ENCODE measurements at places on chromosomes 3 and 15.

DNA sequence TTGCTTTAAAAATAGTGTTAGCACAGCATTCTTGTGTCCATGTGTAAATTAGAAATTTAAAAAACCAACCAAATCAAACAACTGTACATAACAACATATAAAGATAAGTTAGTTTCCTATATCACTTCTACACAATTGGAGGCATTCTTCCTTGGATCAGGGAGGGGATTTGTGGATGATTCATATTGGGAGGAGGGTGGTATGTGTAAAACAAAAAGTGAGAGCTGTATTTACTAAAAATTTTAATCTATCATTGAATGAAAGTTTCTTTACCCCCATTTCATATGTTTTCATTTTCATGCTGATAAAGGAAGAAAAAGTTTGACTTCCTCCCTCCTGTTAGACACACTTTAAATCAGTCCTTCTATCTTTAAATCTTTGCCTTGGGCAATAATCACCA is 325.0 kb downstream of the SATB1 start:
- no peak for DNase-seq

DNA sequence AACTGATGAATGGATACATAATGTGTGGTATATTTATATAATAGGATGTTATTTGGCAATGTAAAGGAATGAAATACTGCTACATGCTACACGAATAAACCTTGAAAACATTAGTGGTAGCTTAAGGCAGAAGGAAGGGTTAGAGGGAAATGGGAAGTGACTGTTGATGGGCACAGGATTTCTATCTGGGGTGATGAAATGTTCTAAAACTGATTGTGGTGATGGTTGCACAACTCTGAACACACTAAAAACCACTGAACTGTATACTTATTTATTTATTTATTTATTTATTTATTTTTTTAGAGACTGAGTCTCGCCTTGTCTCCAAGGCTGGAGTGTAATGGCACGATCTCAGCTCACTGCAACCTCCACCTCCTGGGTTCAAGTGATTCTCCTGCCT is 24.8 kb upstream of the SHISA5 start:
- no peak for DNase-seq

DNA sequence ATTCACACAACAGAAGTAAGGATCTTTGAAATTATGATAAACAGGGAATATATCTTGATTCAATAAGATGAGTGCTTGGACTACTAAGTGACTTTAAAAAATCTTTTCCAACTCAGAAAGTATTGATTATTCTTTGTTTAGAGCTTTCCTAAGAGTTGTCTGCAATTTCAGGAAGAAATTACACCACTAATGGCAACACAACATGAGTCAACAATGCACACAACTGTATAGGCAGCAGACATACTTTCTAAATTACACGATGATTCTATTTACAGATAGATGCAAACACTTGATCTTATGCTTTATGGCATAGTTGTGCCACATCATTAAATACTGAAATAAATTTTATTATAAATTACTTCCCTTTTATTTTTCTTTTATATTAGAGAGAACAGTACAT is 4.4 kb downstream of the NAA50 start:
- DNase-seq, result no peak

DNA sequence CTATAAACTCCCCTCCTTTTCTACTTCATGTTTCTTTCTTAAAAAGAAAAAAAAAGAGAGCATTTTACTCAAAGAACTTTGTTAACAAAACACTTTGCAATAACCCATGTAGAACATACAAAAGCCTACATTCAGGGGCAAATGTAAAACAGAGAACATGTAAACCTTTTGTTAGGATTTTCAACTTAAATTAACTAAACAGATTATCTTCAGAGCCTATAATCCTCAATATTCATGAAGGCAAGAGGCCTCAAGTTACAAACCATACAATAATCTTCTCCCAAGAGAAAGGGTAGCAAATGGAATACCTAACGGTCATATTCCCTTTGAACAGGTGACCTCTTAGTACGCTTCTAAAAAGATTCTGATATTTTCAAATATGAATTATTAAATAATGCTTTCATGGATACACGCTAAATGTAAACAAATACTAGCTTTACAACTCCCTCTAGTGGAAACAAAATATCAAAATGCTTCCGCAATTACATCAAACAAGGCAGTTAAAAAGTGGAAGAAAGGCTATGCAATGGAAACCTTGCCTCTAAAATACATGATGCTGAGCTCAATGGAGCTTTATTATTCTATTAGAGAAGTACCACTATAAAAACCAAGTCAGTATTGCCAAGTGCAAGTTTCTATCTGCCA is 9.9 kb downstream of the CEP152 start:
- no peak for DNase-seq

- DNase-seq, result no peak
These were observed 1.3 kb downstream of the RBPMS2 start for GRCh38 chr15:64774037-64774628.

GRCh38 chr3:30435861-30436331 is 170.5 kb upstream of the TGFBR2 start:
- no peak for DNase-seq

- no peak for DNase-seq
These were observed 198.2 kb upstream of the UBE2E2 start for GRCh38 chr3:23004971-23005370.

DNA sequence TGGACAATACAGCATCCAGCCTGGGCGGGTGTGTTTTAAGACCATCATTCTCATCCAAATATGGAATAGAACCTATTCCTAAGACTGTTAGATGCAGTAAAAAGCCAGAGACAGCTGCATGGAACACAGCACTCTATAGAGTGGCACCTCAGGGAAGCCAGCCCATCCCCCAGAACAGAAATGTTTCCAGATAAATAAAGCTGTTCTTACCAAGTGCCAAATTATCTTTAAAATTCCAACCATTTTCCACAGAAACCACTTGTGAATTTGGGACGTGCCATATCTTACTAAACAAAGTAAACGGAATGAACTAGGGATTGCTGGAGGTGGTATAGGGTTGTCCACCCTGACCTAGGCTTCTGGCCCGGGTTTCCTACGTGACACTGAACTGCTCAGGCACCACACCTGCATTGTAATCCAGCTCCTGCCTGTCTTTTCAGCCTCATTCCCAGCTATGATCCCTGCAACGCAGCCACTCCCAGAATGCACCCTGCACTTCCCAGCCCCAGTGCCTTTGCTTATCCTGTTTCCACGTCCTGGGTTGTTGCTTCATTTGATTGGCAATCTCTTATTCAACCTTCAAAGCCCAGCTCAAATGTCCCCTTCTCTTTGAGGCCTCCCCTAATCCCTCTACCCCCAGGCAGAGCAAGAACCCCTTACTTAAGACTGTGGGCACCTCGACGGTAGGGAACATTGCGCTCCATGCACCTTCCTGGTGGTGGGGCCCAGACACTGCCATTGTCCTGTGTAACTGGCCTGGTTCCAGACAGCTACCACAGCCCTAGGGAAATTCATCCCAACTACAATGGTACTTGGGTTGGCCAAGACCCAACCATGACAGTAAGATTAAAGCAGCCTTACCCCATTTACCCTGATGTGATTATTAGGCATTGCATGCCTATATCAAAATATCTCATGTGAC is 100.2 kb downstream of the IQSEC1 start:
- DNase-seq, result no peak

DNA sequence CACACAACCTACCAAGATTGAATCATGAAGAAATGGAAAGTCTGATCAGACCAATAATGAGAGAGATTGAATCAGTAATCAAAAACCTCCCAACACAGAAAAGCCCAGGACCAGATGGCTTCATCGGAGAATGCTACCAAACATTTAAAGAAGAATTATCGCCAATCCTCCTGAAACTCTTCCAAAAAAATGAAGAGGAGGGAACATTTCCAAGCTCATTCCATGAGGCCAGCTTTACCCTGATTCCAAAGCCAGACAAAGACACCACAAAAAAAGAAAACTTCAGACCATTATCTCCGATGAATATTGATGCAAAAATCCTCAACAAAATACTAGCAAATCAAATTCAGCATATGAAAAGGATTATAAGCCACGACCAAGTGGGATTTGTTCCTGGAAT is 94.1 kb downstream of the SENP2 start:
- no peak for DNase-seq

- no peak for DNase-seq
These were observed 54.8 kb downstream of the ANAPC13 start for GRCh38 chr3:134430950-134431445.

DNA sequence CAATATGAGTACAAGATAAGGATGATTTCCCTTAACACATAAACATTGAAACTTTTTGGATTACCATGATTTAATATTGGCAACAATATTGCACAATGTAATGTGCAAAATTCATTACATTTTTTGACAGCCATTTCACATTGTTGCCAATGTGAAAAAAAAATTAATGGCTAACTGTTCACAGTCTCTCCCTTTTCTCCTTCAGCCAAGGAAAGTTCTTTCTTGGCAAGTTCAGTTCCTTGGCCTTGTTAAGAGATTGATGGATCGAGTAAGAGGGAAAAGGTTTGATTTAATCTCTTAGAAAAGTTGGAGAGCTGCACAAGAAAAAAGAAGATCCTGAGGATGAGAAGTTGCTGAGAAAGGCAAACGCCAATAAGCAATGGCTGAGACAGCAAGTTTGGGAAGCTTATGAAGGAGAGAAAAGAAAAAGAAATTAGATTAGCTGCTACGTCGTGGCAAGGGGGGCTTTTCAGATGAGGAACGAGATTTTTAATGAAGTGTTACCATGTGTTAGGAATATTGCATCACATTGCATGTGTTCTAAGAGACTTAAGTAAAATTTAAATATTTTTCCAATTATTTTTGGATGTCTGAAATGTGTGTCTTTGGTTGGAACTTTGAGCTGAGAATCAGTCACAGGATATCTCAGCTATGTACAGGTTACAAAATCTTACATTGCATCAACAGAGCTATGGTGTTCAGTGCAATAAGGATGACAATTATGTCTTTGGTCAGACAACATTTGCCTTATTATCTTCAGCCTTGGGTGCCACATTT is 61.4 kb upstream of the ZNF280D start:
- no peak for DNase-seq

DNA sequence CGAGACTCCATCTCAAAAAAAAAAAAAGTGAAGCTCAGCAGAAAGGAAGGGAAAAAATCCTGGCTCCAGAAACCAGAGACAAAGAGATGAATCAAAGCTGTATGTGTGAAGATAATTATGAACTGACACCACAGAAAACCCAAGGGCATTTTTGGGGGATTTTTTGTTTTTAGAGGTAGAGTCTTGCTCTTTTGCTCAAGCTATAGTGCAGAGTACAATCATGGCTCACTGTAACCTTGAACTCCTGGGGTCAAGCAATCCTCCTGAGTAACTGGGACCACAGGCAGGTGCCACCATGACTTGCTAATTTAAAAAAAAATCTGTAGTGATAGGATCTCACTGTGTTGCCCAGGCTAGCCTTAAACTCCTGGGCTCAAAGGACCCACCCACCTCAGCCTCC is 22.8 kb downstream of the HCLS1 start:
- no peak for DNase-seq

GRCh38 chr15:78327466-78327865 is 12.7 kb upstream of the CRABP1 start:
- DNase-seq, result no peak

- DNase-seq, result no peak
These were observed 24.3 kb downstream of the NFKBIZ start for GRCh38 chr3:101873619-101874018.

DNA sequence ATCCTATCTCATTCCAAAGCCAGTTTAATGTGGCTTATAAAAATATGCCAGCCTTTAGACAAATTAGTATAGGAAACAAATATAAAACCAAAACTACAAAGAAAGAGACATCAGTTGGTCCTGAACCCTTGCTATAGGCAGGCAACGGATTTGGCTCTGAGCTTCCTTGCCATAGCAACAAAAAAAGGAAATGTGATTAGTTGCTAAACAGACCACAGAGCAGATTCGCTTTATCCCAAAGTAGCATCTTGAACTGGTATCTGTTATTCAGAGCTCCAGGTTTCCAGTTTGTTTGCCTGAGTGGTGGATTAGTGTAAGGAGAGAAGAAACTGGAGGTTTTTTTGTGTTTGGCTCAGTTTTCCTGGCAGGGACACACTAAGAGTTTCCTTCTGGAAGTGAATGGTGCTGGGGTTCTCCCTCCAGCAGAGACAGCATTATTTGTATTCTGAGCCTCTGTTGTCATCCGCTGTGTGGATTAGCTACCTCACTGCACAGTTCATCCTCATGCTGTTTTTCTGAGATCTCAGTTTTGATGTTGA is 44.1 kb downstream of the CHST2 start:
- DNase-seq, result no peak

DNA sequence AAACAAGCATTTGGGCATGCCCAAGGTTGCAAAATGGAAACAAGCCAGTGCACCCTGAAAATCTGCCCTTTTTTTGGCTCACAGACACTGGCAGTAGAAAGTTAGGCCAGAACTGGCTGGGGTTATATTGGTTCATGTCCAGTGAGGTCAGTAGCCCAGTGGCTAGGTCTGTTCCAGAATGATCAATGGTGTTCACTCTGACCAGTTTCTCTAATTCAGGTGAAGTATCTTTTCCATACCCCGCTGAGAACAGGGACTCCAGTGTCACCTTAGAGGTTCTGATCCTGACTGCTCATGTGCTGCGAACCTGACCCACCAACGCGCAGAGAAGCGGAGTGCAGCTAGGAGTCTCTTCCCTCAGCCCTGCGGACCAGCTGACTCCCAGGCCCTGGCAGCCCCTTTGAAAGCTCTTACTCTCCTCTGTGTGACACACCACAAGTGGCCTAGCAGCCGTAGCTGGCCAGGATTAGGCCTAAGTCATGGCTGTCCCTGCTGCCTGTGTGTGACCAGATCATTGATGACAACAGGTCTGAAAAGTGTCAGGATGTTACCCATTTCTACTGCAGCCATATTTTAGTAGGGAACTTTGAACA is 123.5 kb downstream of the GHSR start:
- no peak for DNase-seq

DNA sequence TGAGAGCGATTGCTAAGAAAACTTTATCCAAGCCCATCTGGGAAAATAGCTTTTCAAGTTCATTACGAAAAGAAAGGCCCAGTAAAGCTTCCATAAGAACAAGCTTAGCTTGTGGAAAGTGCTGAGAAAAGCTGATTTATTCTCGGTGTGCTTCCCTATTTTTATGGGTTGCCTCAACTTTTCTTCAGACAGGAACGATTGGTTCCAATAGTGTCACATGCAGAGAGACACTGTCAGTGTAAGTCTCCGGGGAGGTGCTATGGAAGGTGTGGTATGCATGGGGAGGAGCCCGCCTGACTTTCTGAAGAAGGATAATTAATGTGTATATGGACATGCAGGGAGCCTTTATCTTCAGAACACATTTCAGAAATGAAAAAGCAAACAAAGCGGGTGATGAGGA is 177.2 kb downstream of the SSR3 start:
- no peak for DNase-seq

DNA sequence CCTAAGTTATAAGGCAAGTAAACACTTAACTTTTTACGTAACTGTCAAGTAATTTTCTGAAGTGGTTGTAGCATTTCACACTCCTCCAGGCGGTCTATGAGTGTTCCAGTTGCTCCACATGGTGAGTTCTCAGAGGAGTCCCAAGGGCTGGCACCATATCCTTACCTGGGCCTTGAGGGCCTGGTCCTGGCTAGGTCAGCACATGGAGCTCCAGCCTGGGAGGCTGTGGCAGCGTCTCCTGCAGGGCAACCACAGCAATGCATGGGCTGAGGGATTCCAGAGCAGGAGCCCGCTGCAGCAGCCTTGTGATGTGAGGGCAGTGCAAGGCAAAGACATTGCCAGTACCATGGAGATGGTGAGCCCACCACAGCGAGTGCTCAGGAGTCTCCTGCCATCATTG is 32.2 kb upstream of the LYZL4 start:
- DNase-seq, result no peak

GRCh38 chr3:162799910-162800309 is 1303.3 kb downstream of the OTOL1 start:
- DNase-seq, result no peak
